ENCODE measurements at places on chromosomes 7 and 10. TPM values are rescaled to one million over a fixed set of nuclear protein-coding genes. Genes with fewer than 3 reads are reported as not detected.
A peak's percentile ranks its signal among the peaks of the same experiment; 100 is the strongest.

HOXA3 gene
- 14.3 TPM for total RNA-seq

ADIRF gene
- total RNA-seq = 98.1 TPM

PRR15 gene
- not detected for total RNA-seq

ANLN gene
- 3.6 TPM for total RNA-seq

CCAR1 gene
- total RNA-seq = 69.2 TPM

GIMAP8 gene
- total RNA-seq = 5.3 TPM

IL6 gene
- total RNA-seq = 2.1 TPM

TMEM26 gene
- 0.36 TPM for total RNA-seq

DNA sequence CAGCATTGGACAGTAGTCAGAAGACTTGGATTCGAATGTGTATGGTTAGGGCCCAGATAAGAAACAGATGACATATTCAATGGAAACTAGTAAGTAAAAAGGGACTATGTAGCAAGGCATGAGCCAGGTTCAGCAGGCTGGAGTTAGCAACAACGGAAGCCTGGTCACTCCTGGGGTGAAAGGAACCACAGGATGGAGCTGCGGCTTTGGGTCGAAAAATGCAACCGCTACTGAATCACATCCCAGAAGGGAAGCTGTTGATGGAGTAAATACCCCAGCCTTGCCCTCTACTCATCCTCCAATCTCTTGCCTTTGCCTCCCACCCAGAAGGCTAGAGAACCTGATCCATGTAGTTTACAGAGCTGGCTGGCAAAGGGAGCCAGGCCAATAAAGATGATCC lies 37.5 kb upstream of the EGR2 start:
- no peak for DNase-seq

DNA sequence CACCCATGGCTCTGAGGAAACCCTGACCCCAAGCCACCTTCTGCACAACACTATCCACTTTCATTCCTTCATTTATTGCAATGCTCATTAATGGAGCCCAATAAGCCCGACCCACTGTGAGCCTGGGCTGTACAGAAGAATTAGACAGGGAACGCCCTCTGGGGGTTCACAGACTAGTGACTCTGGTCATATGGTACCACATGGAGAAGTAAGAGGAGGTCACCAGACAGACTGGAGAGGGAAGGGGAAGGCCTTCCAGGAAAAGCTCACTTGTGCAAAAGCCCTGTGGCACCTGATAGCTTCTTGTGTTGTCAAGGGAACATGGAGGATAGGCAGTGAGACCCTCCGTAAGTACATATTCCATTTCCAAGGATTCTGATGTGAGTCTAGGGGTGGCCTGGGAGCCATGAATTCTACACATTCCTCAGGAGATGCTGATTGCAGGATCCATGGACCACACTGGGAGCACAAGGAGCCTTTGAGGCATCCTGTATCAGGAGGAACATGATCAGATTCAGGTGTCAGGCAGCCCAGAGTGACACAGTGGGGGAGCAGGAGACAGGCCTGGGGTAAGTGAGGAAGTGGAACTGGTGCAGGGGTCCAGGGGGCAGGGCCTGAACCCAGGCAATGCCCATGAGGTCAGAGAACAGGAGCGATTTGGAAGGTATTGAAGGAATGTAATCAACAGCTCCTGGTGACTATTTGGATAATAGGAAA lies 19.9 kb downstream of the TMEM72 start:
- peak; percentile 26 for DNase-seq

DNA sequence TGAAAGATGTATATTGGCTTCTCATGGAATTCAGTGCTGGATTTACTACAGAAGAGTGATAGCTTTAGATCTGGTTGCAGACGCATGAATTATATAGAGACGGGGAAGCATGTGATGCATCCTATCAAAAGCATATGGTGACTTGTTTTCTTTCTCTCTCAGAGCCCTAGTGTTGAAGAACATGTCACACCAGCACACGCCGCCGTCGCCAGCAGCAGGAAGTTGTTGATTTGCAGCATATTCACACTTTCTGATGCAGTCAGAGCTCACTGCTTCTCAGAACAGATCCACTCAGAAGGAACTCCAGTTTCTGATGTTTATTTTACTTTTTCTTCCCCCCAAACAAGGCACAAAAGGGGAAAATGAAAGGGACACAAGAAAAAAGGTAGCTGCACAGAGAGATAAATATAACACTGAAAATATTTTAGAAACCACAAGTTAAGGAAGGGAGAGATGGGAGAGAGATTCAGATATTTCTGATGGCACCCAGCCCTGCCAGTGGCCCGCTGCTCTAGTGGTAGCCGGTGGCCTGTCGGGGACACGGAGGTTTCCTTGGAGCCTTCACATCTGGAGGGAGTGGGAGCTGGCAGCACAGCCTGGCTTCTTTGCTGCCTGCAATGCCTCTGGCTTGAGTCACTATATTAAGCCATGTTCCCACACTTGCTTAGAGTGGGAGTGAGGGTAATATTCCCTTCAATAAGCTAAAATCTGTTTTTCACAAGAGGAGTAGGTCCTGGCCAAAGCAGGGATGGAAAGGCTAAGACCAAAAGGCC lies 123.2 kb downstream of the NRP1 start:
- DNase-seq = peak; percentile 78

GRCh38 chr10:132809232-132810140 lies 23.5 kb upstream of the NKX6-2 start:
- peak; percentile 59 for DNase-seq

DNA sequence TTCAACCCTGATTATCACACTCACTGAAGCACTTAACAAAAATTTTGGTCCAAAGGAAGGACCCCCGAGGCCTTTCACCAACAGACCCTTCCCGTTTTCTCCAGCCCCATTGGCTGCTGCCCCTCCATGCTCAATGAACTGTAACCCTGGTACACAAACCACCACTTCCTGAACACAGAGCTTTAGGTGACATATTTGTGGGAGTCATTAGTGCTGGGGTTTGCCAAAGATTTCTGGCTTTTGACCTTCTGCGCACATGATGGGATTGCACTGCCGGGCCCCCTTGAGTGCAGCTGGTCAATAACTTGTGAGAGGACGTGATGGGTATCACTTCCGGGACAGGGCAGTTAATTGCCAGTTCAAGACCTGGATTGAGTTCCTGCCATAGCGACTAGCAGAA lies 9.0 kb upstream of the CAMK1D start:
- no peak for DNase-seq

- DNase-seq = no peak
These were observed 609.6 kb downstream of the PARD3 start for GRCh38 chr10:34205452-34205851.

DNA sequence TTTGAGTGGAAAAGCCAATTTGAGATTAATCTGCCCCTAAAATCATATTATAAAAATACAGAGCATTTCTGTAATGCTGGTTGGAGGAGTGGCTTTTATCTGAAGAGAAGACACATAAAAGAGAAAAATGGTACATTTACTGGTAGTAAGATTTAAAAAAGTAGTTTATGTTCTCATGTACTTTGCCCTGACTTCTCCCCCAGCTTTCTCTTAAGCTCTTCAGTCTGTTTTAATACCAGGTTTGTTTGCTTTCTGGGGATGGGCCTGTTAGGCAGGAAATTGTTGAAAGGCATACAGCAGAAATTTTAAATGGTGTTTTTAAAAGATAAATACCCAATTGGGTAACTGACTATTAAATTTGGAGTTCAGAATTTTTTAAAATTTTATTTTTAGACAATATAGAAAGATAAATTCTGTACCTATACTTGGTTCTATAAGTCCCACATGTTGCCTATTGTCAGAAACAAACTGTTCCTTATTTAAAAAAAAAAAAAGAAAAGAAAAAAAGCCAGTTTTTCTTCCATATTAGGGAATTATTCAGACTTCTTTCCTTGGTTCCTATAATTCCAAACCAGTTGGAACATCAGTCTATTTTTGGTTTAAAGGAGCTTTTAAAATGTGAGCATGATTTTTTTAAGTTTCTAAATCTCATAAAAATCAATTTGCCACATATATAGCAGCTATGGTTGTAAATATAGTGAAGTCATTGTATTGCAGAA lies 136.6 kb downstream of the ARID5B start:
- no peak for DNase-seq

GRCh38 chr7:96998333-96998732 lies 7.0 kb upstream of the DLX6 start:
- DNase-seq = no peak

GRCh38 chr10:58667658-58668310 lies 155.1 kb downstream of the BICC1 start:
- DNase-seq = no peak

- DNase-seq = peak; percentile 73
These were observed 30.3 kb upstream of the GRB10 start for GRCh38 chr7:50812841-50813475.

DNA sequence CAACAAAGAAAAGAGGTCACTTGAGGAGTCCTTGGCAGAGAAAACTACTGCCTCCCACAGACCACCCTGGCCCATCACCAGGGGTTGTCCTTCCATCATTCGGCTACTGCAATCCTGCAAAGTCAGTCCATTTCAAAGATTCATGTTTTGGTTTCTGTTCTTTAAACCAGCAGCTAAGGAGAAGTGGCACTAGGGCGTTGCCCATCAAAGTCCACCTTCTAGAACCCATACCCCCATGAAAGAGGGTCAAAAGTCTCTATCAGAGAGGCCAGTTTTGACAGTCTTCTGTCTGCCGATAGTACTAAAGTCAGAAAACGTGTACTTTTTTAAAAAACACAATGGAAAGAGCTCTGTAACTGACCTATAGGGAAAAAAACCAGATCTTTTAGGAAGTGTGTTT lies 14.4 kb downstream of the CCDC6 start:
- no peak for DNase-seq

All from sigmoid colon (tissue), 7 donors.